Endothelial cell (in vitro differentiated cells): ENCODE measurements at places on chromosomes 2 and 18.

- DNase-seq = no peak
Observed at GRCh38 chr2:99421469-99421868, 68.3 kb downstream of the REV1 start.

- no peak for DNase-seq
Observed at GRCh38 chr2:80506563-80506962, 202.0 kb upstream of the LRRTM1 start.

- no peak for DNase-seq
Observed at GRCh38 chr2:19812166-19812565, 89.6 kb downstream of the TTC32 start.

- no peak for DNase-seq
Observed at GRCh38 chr2:29412197-29412925, 297.1 kb downstream of the CLIP4 start.

DNA sequence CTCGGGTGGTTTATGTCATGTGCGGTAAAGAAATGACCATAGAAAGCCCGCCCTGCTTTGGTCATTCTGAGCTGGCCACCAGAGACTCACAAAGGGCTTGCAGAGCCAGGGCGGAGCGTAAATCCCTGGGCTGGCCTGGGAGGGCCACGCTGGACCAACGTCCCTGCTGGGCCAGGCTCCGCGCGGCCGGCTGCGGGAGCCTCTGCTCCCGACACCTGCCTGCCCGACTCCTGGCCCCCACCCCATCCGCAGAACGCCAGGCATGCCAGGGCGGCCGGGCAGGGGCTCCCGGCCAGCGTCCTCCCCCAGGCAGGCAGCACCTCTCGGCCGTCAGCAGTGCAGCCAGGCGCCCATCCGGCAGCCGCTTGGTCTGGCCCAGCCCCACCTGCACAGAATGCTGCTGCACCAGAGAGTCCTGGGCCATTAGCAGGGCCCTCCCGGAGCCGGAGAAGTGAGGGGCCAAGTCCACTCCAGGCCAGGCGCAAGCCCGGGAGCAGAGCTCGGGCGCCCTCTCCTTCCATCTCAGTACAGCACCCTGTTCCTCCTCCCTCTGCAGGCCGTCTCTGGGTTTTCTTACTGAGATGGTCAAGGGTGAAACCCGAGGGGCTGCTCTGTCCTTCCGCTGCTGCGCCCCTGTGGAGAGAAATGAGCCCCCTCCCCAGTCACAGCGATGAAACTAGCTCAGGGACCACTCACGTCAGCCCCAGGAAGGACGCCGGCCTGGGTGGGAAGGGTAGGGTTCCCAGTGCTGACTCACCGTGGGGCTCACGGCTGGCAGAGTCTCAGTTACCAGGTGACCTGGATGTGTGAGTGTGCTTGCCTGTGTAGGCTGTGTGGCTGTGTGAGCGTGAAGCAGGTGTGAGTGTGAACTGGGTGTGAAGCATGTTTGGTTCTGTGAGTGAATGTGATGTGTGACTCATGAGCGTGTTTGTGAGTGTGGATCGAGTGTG, 83.3 kb downstream of the PTGR3 start:
- DNase-seq = no peak

DNA sequence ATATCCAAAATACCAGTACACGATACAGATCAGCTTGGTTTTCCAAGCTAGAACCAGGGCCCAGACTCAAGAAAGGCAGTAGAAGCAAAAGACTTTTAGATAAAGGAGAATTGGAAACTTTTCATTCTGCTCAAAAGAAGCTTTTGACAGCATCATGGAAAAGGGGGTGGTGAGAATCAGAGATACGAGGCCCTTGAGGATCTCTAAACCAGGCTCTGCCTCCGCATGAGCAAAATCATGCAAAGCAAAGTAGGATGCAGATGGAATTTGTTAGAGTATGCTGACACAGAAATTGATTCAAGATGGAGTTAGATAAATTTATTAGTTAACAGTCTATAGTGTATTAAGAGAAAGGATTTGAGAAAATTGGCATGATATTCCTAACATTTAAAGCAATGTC, 39.8 kb downstream of the FAM98A start:
- no peak for DNase-seq

DNA sequence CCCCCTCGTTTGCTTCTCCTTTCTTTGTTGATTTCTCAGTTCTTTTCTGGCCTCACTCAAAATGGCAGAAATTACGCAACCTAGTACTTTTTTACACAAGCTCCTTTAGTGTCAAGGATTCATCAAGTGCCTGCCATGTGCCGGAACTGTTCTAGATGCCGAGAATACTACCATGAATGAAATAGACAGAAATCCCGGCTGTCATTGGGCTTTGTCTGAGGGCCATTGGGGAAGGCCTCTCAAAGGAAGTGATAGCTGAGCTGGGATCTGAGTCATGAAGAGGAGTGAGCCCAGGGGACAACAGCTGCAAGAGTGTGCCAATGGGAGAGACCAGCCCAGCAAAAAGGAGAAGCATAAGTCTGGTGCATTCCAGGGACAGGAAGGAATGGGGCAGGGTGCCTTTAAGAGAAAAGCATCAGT, 34.3 kb upstream of the PPP1CB start:
- no peak for DNase-seq

DNA sequence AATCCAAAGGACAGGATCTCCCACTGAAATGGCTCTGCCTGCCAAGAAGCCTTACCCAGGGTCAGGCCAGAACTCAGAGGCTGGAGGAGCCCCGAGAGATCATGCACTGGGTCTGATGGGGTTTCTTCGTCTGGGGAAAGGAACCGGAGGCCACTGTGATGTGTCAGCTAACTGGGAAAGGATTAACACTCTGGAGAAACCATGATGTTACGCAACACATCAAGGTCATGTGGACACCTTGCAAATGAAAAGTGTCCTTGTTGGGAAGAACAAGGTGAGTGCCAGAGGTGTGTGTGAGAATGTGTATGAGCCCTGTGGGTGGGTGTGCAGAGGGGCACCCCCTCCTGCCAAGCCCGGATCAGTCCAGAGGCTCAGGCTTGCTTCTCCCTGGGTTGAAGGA, 86.9 kb downstream of the CRACDL start:
- no peak for DNase-seq

DNA sequence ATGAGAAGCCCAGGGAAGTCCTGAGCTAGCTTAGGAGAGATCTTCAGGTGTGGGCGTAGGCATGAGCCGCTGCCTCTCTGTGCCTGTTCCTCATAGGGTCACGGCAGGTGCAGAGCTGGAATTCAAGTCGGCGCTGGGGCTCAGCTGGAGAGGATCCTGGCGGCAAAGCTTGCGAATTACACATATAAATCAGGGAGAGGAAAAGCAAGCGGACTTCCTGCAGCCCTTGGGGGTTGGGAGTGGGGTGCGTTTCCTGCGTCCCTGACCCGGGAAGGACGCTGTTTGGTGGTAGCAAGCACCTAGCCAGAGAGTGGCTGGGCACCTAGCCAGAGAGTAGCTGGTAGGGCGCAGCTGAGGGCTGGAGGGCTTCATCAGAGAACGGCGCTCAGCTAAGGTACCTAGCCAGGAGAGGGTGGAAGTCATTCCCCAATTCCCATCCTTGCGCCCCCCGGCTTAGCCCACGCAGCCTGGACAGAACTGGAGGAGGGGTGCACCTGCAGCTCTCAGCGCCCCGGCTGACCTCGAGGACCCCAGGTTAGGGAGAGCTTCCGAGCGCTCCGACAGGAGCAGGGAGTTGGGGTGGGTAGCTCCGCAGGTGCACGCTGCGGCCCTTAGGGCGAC, 459 bp upstream of the EFR3B start:
- DNase-seq = peak; percentile 65

- no peak for DNase-seq
Observed at GRCh38 chr18:78821396-78821795, 158.2 kb upstream of the SALL3 start.

DNA sequence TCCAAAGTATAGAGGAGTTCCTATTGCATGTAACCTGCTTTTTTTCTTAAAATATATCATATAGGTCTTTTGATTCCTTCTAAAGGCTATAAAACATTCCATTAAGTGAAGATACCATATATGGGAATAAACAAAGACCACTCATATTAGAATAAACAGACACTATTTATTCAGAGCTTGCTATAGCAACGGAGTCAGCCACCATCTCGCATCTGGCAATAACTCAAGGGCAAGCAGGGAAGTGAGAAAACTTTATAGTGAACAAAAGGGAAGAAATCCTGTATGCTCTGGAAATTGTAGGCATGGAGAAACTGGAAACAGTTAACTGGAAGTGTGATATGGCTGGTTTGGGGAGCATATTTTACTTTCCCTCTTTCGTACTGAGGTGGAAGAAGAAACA, 301.9 kb downstream of the PTH2R start:
- DNase-seq = no peak

DNA sequence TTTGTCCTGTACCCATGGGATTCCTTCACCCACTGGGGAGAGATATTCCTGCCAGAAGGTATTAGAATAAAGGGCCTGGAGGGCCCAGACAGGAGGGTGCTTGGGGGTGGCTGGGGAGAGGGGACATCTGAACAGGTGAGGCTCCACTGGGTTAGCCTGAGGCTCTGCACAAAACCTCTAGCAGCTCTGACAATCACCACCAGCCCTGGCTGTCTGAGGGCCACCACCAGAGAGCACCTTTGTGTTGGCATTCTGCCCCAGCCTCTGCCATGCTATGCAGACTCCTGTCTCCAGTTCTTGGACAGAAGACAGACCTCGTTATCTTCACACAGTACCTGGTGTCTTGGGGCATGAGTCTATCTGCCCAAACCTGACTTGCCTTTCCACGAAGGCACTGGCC, 25.3 kb downstream of the SLC16A14 start:
- no peak for DNase-seq

DNA sequence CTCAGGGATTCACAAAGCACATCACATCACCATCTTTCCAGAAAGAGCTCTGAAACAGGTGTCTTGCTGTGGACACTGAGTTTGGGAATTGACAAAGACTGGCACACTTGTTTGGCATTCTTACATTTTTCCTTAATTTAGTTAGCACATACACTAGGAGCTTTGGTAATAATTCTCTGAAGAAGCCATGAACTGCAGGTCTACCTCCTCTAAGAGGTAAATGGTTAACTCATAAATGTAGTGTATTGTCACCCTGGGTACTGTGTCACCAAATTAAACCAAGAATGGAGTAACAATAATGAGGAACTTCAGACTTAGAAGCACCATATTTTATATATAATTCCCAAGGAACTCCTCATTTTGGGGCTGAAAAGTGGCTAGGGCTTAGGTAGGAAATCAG, 22.6 kb downstream of the EIF4E2 start:
- DNase-seq = no peak

DNA sequence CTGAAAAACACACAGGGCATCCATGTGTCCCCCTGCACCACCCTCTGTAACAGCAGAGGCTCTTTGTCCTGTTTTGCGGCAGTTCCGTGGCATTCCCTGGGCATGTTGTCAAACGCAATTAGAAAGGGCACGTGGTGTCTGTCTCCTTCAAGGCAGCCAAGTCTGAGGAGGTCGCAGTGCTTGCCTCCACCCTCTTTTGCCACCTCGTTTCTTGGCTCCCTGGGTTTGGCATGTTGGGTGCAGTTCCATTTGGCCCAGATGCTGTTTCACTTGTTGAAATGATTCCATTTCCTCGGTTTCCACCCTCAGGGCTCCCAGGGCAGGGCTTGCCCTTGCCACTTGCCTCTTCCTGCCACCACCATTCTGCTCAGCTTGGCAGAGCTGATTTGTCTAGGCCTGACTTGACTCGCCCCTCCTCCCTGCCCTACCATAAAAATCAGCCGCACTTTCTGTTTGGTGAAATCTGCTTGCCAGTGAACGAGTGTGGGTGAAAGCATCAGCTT, 12.4 kb downstream of the CCL20 start:
- DNase-seq = no peak

DNA sequence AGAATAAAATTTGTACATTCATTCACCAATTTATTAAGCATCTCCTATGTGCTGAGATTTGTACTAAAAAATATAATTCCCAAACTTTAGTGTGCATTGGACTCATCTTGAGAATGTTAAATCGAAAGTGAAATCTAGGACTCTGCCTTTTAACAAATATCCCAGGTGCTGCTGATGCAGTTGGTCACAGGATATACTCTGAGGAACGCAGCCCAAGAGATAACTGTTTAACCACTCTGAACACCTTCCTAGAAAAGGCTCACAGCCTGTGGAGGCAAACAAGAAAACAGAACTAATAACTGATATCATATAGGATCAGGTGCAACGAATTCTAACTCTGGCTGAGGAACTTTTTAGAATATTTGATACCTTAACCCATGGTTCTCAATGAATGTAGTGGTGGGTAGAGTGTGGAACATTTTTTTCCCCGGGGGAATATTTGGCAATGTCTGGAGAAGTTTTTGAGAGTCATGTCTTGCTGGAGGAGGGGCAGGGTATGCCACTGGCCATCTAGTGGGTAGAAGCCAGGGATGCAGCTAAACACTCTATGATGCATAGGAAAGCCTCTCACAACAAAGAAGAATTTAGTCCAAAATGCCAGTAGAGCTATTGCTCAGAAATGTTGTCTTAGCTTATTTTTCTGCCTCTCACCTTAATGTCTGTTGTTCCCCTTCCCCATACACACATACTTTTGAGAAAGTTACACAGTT, 96.5 kb downstream of the EHBP1 start:
- no peak for DNase-seq

- no peak for DNase-seq
Observed at GRCh38 chr2:71332435-71332796, 834 bp downstream of the ZNF638 start.

GRCh38 chr2:238927746-238928519, 80.0 kb downstream of the TWIST2 start:
- DNase-seq = no peak

DNA sequence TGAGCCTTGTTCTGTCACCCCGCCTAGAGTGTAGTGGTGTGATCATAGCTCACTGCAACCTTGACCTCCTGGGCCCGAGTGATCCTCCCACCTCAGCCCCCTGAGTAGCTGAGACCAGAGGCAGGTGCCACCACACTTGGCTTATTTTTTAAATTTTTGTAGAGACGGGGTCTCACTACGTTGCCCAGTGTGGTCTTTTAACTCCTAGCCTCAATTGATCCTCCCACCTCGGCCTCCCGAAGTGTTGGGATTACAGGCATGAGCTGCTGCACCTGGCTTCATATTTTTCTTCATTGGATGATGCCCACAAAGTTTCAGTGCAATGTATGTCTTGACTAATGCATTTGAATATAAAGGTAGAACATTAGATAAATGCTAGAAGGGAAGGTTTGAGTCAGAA, 120.8 kb downstream of the FMNL2 start:
- DNase-seq = no peak

- no peak for DNase-seq
Observed at GRCh38 chr18:27377251-27377650, 192.1 kb upstream of the CHST9 start.

GRCh38 chr2:45001869-45002385, 7.3 kb downstream of the SIX2 start:
- DNase-seq = no peak

DNA sequence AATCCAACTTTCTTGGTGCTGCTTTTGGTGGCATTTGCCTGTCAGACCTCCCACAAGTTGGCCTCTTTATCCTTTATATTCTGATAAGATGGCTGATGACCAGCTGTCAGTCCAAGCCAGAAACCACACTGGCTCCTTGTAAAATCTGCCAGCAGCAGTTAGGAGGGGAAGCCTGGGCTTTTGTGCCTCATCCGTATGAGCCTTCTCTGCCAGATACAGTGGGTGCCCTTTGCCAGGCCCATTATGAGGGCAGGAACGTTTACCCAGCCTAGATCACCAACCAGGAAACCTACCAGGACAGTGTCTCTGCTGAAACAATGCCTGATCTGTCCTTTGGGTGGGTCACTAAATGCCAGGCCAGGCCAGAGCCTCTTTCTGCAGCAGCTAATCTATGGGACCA, 202.9 kb upstream of the SP5 start:
- DNase-seq = no peak
